ENCODE measurements at places on chromosomes 7 and 10. TPM values are rescaled to one million over a fixed set of nuclear protein-coding genes. Genes with fewer than 3 reads are reported as not detected.

GRCh38 chr7:37100735-37101331 is 347.8 kb downstream of the ELMO1 start:
- no peak for DNase-seq

GRCh38 chr10:58291538-58292174 is 22.7 kb downstream of the CISD1 start:
- peak; percentile 61 for DNase-seq

GRCh38 chr10:21468086-21468485 is 57.4 kb downstream of the SKIDA1 start:
- no peak for DNase-seq

GRCh38 chr10:77889277-77889903 is 37.2 kb downstream of the DLG5 start:
- DNase-seq, result peak; percentile 97

DNA sequence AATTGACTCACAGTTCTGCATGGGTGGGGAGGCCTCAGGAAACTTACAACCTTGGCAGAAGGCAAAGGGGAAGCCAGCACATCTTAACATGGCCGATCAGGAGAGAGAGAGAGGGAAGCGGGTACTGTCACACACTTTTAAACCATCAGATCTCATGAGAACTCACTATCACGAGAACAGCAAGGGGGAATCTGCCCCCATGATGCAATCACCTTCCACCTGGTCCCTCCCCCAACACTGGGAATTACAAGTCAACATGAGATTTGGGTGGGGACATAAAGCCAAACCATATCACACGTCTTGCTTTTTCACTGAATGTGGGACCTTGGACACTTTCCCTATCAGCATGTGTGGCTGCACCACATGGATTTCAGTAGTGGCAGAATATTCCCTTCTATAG is 9.0 kb upstream of the AKR1E2 start:
- no peak for DNase-seq

GRCh38 chr7:65308300-65308678 is 65.4 kb upstream of the ZNF92 start:
- no peak for DNase-seq

DNA sequence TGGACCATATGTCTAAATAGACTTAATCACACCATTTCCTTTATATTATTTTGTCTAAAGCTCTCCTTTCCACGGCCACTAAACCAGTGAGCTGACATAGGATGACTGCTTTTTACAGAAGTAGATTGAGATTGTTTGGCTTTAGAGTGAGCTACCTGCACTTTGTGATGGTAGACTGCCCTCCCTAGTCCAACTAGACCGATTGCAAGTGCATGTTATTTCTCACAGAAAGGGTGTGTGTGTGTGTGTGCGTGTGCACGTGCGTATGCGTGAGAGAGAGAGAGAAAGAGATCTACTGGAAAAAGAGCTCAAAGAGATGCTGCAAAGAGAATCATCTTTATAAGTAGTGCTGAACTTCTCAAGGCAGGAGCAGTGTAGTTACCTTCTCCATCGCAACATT is 60.7 kb downstream of the VCL start:
- peak; percentile 46 for DNase-seq

DNA sequence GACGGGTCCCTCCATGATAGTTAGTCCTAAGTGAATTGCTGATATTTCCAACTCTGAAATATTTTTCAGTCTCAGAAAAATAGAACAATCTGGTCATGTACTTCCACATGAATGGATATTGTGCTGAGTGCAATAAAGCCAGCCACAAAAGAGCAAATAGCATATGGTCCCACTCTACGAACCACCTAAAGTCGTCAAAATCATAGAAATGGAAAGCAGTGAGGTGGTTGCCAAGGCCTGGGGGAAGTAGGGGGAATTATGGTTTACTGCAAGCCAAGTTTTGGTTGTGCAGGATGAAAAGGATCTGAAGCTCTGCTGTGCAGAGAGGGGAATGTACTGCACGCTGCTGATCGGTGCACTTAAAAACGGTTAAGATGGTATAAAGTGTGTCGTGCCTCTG is 313.8 kb upstream of the ADARB2 start:
- DNase-seq, result no peak

GRCh38 chr10:13758756-13759155 is 172.0 kb downstream of the PRPF18 start:
- no peak for DNase-seq

GRCh38 chr10:113993489-113993991 is 50.1 kb upstream of the ADRB1 start:
- no peak for DNase-seq

DNA sequence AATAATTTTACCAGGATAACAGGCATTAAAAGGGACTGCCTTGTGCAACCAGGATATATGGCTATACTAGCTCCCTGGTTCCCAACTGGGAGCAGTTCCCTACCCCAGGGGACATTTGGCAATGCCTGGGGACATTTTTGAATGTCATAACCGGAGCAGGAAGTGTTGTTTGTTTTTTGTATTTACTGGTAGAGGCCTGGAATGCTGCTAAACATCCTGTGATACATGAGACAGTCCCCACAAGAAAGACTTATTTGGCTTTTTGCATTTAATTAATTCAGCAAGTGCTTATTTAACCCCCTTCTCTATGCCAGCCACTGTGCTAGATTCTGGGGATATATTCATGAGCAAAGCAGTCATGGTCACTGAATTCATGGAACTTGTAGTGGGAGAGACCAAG is 181.2 kb downstream of the BBS9 start:
- DNase-seq, result no peak

GRCh38 chr7:80335511-80336231 is 176.2 kb downstream of the GNAT3 start:
- DNase-seq, result no peak

DNA sequence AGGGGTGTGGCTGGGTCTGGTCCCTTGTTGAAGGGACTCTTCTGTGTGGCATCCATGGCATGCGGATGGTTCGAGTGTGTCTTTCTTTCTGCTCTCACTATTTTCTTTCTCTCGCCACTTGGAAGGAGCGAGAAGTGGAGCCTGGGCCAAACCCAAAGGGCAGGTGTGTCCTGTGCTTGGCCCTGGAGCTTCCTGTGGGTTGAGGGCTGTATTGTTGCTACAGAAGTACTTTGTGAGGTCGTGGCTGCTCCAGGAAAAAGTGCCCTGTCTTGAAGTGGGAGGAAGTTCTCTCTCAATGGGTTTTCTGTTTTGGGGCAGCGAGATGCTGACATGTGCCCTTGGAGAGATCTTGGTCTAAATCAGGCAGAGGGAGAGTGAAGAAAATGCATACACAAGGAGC is 72.0 kb downstream of the DOCK1 start:
- DNase-seq, result no peak

GRCh38 chr7:90726623-90727022 is 130.5 kb downstream of the CDK14 start:
- DNase-seq, result peak; percentile 7

- DNase-seq, result peak; percentile 40
These were observed 6.9 kb upstream of the CREB3L2 start for GRCh38 chr7:138008588-138009349.

DNA sequence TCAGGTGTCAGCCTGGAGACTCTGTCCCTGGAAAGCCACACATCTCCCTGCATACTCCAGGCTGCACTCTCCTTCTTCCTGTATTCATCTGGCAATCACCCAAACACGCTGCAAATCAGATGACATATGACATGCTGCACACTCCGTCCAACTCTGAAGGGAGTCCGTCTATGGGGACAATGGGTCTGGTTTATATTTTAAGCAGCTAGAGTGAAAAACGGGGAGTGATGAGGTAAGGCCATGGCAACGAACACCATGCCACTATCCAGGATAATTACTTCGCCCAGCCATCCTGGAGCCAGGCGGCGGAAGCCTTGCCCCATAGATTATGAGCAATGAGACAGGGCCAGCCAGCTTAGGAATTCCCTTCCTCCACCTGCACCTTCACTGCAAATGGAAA is 140.1 kb downstream of the PLXNA4 start:
- DNase-seq, result no peak

GRCh38 chr10:21308946-21309345 is 216.5 kb downstream of the SKIDA1 start:
- DNase-seq, result no peak

- DNase-seq, result no peak
These were observed 45.0 kb downstream of the MRC1 start for GRCh38 chr10:17854044-17854652.

GRCh38 chr7:115494529-115495147 is 535.9 kb downstream of the TFEC start:
- no peak for DNase-seq

DNA sequence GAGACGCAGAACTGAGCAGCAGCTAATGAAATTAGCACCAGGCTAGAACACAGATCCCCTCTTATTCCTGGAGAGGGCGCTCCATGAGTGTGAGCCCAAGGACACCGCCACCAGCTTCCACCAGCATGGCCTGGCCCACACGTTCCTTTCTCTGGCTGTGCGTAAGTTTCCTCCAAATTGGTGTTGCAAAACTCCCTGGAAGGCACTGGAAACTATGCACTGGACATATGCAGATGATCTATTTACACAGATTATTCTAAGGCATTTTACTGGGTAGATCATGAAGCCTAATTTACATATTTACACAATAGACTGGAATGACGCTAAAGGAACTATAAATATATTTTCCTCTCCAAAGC is 455.6 kb upstream of the FOXK1 start:
- DNase-seq, result no peak

- no peak for DNase-seq
These were observed 17.5 kb downstream of the INPP5A start for GRCh38 chr10:132554991-132555647.

GRCh38 chr10:69572159-69573055 is 815 bp downstream of the NEUROG3 start:
- no peak for DNase-seq

DNA sequence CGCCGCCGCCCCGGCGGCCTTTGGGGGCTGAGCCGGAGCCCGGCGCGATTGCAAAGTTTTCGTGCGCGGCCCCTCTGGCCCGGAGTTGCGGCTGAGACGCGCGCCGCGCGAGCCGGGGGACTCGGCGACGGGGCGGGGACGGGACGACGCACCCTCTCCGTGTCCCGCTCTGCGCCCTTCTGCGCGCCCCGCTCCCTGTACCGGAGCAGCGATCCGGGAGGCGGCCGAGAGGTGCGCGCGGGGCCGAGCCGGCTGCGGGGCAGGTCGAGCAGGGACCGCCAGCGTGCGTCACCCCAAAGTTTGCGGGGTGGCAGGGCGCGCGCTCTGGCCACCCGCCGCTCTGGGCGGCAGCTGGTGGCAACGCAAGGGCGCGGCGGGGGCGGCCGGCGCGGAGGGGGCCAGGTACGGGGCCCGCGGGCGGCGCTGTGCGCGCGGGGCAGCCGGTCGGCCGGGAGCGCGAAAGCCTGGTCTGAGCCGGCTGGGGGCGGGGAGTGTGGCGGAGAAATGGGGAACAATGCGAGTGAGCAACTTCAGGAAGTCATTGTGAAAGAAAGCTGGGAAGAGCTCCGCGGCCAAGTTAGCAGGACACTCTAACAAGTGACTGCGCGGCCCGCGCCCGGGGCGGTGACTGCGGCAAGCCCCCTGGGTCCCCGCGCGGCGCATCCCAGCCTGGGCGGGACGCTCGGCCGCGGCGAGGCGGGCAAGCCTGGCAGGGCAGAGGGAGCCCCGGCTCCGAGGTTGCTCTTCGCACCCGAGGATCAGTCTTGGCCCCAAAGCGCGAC is at the start of gene IKZF1:
Gene IKZF1 (plus strand): TSS at position 588 of the 782 bp plus-strand sequence. CDS start 14,346 bp downstream, outside the sequence.
- peak; percentile 47 for DNase-seq

DNA sequence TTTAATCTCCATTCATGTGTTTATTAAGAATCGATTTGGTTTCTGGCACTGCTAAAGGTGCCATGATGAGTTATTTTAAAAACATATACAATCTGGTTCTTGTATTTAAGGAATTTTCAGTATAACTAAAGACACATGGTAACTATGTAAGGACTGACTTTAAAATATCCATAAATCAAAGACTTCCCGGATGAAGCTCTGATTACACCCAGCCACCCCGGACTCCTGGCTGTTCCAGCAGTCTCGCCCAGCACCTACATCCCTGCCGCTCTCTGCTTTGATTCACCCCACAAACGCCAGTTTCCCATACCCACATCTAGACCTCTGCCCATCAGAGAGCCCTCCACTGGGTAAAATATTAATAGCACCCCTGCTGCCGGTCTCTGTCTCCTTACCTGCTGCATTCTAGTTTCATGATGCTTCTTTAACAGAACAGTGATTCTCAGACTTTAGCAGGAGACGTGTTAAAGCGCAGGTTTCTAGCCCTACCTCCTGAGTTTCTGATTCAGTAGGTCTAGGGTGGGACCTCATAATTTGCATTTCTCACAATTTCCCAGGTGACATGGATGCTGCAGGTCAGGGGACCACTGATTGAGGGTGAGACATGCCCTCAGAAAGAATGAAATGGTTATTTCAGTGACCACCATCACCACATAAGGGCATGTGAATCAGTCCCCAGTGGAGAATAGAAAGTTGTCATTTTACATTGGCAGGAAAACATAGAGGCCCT is 185.7 kb downstream of the KIAA1217 start:
- no peak for DNase-seq

Gene SNCG
- total RNA-seq, result 7.2 TPM

Gene FAM25A
- total RNA-seq, result not detected

Gene TNS3
- total RNA-seq, result 135 TPM

All from Calu3 (cell line).